NCI-H748 treated with DMSO at 0.1 percent for 48 hours (cell line): ENCODE measurements at places on chromosomes 3 and 15.

- no peak for DNase-seq
Observed at GRCh38 chr3:183880121-183880520, 4.6 kb downstream of the PARL start.

DNA sequence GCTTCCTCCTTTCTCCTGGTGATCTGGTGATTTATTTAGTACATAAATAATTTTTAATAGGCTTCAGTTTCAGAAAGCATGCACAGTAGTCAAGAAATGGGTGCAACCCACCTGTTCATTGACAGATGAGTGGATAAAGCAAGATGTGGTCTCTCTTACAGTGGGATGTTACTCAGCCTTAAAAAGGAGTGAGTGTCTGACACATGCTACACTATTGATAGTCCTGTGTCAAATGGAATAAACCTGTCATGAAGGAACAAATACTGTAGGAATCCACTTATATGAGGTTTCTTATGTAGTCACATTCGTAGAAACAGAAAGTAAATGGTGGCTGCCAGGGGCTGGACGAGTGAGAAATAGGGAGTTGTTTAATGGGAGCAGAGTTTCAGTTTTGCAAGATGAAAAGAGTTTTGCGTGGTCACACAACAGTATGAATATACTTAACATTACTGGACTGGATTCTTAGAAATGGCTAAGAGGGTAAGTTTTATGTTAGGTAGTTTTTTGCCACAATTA lies 56.0 kb upstream of the PPARG start:
- no peak for DNase-seq

DNA sequence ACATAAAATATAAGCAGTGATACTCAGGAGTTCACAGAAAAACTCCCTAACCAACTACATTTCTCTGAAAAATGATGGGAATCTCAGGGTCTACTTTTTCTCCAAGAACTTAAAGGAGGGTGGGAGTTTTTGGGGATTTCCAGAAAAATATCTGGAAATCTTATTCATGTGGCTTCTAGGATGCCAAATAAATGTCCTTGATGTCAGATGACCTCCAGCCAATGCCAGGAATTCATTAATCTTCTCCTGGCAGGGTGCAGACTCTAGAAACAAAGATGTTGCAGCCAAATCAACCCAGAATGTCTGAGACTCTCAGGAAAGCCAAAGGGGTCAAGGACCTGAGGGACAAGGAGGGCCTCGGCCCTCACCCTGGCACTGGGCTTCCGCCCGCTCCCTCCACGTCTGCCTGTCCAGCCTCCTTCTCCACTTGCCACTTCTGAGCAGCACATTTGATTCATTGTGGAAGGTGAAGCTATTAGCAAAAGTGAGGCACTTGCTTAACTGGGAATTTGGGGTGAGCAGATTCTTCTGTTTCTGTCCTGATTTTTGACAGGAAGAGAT lies 61.9 kb upstream of the HEG1 start:
- no peak for DNase-seq

- no peak for DNase-seq
Observed at GRCh38 chr15:36814708-36815107, 235.3 kb downstream of the CDIN1 start.

GRCh38 chr3:167409611-167410010 lies 29.5 kb upstream of the ZBBX start:
- DNase-seq: no peak

GRCh38 chr3:52606373-52607085 lies 70.1 kb downstream of the UQCC5 start:
- no peak for DNase-seq

- DNase-seq: no peak
Observed at GRCh38 chr15:74821091-74821789, 5.2 kb upstream of the CPLX3 start.

DNA sequence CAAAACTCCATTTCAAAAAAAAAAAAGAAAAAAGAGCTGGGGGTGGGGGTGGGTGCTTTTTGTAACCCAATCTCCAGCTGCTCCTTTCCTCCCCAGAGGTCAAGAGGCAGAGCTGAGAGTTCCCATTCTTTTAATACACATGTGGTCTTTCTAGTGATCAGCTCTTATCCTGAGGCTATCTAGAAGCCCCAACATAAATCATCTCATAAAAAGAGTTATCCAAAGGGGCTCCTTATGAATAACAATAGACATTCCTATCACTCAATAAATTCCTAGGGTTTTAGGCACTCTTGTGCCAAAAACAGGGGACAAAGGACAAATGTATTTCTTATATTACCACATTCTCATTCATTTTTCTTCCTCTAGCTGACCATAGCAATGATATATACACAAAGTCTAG lies 25.1 kb upstream of the GAP43 start:
- no peak for DNase-seq

GRCh38 chr3:55189359-55189801 lies 261.5 kb upstream of the LRTM1 start:
- no peak for DNase-seq

DNA sequence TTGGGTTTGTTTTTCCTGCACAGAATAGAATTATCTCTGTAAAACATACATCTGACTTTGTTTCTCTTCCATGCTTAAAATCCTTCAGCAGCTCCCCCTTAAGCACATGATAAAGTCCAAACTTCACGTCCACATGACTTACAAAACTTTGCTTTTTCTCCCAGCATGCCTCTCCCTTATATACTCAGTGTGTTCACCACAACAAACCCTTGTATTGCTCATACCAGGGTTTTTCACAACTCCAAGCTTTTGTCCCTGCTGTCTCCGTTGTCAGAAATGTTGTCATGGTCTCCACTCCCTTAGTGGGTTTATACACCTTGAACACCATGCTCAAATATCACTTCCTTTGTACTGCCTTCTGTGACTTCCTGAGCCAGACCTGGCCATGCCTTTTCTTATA lies 91.1 kb upstream of the MITF start:
- DNase-seq: no peak

- no peak for DNase-seq
Observed at GRCh38 chr3:56800130-56800831, 1.5 kb downstream of the ARHGEF3 start.

- DNase-seq: peak; percentile 36
Observed at GRCh38 chr15:59436774-59437141, 1.2 kb upstream of the FAM81A start.

DNA sequence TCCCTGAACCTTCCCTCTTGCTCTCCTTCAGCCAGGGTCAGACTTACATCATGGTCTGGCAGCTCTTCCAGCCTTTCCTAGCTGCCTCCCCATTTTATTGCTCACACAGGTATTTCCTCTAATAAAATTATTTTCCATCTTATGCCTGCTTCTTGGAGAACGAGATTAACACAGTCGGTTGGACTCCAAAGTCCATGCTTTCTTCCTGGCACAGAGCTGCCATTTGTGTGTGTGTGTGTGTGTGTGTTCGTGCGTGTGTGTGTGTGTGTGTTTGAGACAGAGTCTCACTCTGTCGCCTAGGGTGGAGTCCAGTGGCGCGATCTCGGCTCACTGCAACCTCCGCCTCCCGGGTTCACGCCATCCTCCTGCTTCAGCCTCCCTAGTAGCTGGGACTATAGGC lies 15.5 kb downstream of the FSD2 start:
- DNase-seq: no peak

- DNase-seq: no peak
Observed at GRCh38 chr3:68751888-68752287, 180.5 kb downstream of the TAFA4 start.

DNA sequence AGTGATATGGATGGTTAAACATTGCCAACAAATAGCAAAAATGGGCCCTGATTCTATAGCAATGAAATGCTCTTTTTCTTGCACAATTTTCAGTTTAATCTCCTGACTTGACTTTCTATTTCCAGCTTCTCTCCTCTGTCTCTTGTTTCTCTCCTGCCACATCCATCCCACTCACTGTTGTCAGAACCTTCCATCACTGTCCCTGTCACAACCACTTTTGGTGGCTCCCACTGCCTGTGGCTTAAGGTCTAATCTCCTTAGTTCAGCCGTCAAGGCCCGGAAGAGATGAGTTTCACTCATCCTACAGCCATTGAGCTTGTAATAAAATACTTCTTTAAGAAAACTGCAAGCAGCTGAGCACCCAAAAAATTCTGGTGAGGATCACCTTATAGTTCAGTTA lies 19.5 kb downstream of the SLC7A14 start:
- no peak for DNase-seq

- no peak for DNase-seq
Observed at GRCh38 chr15:33243393-33243792, 48.9 kb upstream of the FMN1 start.

DNA sequence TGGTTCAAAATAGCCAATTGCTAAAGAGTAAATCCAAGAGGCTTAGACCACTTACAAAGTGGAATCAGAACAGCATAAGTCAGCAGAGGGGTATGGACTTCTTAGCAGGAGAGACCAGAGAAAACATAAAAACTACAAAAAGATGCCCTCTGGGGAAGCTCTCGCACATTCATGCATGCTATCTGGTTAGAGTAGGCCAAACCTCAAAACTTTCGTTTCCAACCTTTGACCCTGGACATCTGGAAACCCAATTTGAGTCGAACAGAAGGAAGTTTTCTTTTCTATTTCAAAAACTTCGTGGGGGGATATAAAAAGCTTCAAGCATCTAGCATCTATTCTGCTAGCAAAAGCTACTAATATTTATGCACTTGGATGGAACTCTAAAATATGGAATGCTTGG lies 523.9 kb upstream of the AGTR1 start:
- no peak for DNase-seq

- no peak for DNase-seq
Observed at GRCh38 chr3:175383371-175383770, 524.2 kb downstream of the NAALADL2 start.

GRCh38 chr15:63457379-63457778 lies 47.0 kb upstream of the USP3 start:
- no peak for DNase-seq

- no peak for DNase-seq
Observed at GRCh38 chr3:153749070-153749610, 372.1 kb upstream of the ARHGEF26 start.

GRCh38 chr3:4776399-4776979 lies 202.7 kb upstream of the BHLHE40 start:
- DNase-seq: no peak

GRCh38 chr3:110895054-110895453 lies 176.6 kb upstream of the NECTIN3 start:
- no peak for DNase-seq

GRCh38 chr3:171262431-171262830 lies 197.8 kb downstream of the TNIK start:
- DNase-seq: no peak

DNA sequence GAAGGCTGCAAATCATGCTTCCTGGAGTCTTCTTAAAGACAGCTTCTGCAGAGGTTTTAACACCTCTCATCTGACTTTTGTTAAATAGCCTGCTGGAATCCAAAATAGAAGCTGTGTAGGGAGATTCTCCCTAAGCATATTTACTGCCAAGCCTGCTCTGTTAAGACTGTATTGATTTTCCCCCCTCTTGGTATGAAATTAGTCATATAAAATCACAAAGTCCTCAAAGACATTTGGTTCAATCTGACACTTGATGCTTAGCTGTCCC lies 94.6 kb downstream of the ITPR1 start:
- DNase-seq: no peak

DNA sequence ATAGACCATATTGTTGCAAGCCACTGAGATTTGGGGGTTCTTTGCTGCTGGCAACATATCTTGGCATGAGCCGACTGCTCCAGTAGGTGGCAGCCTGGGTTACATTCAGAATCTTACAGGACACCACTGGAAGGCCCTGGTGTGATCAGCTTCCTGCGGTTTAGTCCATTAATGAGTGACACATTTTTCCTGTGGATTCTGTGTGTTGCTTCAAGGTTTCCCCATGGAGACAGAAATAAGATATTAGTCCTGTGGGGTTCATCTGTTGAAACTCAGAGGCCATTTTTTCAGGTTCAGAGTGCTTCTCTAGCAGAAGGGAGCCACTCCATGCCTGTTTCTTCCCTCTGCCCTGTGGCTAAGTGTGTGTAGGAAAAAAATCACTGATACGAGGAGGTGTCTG lies 116.2 kb downstream of the MFSD1 start:
- no peak for DNase-seq

- DNase-seq: no peak
Observed at GRCh38 chr3:39181408-39182335, 10.7 kb downstream of the XIRP1 start.

GRCh38 chr3:87167628-87168456 lies 59.3 kb upstream of the CHMP2B start:
- DNase-seq: peak; percentile 31

DNA sequence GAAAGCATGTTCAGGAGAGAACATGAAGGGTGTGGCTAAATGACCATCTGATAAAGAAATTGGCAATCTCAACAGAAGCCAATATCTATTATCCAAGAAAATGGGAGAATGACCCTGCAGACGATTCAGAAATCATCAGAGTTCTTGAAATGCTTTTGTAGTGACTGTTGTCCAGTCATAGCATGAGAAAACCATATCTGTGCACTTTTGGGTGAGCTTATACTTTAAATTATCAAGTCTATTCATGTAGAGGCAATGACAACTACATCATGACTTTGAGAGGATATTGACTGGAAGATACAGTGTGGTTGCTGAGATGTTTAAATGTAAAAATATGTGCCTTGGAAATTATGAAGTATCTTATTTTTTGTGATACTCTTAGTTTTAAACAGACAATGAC lies 57.6 kb upstream of the AZI2 start:
- no peak for DNase-seq

GRCh38 chr3:171108066-171108465 lies 81.5 kb upstream of the SLC2A2 start:
- DNase-seq: no peak

- DNase-seq: no peak
Observed at GRCh38 chr3:97504463-97504862, 260.1 kb upstream of the ARL6 start.

DNA sequence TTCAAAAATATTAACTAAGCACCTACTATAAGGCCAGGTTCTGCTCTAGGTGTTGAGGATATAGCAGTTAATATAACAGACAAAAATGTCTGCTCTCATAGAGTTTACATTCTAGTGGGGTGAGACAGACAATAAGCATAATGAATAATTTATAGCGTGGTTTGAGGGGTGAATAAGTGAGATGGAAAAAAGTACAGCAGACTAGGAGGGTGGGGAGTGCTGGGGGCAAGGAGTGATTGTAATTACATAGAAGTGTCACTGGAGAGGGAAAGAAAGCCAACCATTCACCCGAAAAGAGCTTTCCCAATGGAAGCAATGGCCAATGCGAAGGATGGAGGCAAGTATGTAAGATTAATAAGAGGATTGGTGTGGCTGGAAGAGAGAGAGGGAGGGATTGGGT lies 552.9 kb upstream of the KCNMB2 start:
- no peak for DNase-seq

- no peak for DNase-seq
Observed at GRCh38 chr15:79853492-79854328, 43.1 kb downstream of the MTHFS start.

- DNase-seq: no peak
Observed at GRCh38 chr15:49044766-49045606, 1.3 kb downstream of the SECISBP2L start.

DNA sequence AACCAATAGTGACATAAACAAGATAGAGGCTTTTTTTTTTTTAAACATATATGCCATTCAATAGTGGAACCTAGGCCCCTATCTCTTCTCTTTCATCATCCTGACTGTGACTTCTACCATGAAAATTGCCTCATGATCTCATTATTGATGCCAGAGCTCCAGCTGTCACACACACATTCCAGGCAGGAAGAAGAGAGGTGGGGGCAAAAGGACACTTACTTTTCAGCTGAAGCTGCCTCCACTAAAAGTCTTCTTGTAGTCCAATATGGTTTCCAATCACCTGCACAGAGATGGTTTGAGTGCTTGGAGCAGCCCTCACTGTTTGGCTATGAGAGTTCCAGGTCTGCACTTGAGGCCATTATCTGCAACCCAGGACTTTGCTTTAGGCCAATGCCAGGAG lies 45.0 kb downstream of the CLEC3B start:
- no peak for DNase-seq

- no peak for DNase-seq
Observed at GRCh38 chr3:16871915-16872842, 12.6 kb upstream of the PLCL2 start.
